ENCODE measurements at places on chromosomes 7 and 10. TPM values are rescaled to one million over a fixed set of nuclear protein-coding genes. Genes with fewer than 3 reads are reported as not detected.

Gene MYOF
- 138 TPM for total RNA-seq

Gene ANKRD22
- total RNA-seq = not detected

Gene FAM180A
- total RNA-seq = 133 TPM

Gene CPA5
- not detected for total RNA-seq

Gene PMS2
- 14.2 TPM for total RNA-seq

GRCh38 chr10:109926825-109927224 is 3.5 kb upstream of the XPNPEP1 start:
- no peak for DNase-seq

GRCh38 chr10:76428551-76429367 is 997.3 kb downstream of the LRMDA start:
- DNase-seq = no peak

DNA sequence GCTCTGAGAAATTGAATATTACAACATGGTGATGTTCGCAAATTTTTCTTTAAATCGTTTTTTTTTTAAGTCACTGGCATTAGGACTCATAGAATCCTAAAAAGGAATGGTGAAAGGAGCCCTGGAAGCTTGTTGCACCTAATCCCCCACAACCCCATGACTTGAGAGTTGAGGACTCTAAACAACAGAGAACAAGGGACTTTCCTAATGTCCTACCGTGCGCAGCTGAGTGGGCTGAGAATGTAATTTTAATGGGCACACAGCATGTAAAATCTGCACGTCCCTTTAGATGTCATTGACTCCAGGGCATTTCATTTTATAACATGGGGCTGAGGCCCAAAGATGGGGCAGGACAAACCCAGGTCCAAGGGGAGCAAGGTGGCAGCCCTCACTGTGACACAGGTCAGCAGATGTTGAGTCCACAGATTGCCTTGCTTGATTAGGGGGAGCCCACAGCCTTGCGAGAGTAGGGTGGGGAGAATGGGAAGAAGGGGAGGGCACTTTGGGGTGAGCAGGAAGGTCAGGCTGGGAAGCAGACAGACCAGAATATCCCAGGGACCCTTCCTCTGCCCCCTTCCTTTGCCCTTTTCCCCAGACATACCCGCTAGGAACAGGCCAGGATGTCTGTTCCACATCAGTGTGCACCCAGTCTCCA is 208.4 kb upstream of the ZMIZ1 start:
- DNase-seq = no peak

- no peak for DNase-seq
Measured at GRCh38 chr10:60803433-60803832, 25.2 kb downstream of the CDK1 start.

- no peak for DNase-seq
Measured at GRCh38 chr7:110105840-110106239, 985.1 kb upstream of the LRRN3 start.

GRCh38 chr7:79520543-79520942 is 67.1 kb upstream of the MAGI2 start:
- no peak for DNase-seq

- DNase-seq = no peak
Measured at GRCh38 chr10:100819424-100819823, 74.0 kb downstream of the PAX2 start.

DNA sequence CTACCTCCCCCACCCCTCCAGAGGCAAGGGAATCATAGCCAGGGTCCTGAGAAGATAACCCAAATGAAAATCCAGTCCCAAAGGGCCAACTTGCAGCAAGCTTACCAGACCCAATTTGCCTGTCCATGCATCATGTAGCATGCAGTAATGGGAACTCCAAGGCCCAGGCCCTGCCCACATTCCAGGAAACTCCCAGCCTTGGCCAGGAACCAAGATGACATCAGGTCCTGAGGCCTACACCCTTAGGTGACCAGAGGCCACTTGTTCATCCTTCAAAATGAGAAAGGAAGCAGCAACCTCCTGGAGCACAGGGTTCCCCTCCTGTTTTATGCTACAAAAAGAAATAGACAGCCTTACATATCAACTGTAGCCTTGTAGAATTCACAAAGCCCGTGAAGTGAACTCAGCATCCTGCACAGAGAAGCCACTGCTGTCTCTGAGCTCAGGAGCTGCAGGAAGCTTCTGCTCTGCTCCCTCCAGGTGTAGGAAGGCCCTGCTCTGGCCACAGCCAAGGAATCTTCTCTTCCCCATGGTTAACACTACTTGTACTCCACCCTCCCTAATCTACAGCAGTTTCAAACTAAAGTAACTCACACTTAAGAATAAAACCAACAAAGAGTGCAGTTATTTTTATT is 30.3 kb upstream of the GRB10 start:
- DNase-seq = peak; percentile 34

GRCh38 chr7:83248000-83248399 is 85.3 kb upstream of the PCLO start:
- DNase-seq = no peak

DNA sequence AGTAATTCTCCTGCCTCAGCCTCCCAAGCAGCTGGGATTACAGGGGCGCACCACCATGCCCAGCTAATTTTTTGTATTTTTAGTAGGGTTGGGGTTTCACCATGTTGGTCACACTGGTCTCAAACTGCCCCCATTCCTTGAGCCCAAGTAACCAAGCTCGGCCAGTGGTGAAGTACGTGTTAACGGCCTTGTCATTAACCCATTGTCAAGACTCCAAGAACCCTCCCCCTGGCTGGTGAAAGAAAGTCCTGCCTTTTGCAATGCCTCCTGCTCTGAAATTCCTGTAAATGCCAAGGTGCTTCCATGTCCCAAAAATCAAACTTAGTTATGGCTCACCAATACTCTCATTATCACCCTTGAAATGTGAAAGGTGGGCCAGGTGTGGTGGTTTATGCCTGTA is 18.8 kb upstream of the SEPHS1 start:
- no peak for DNase-seq

DNA sequence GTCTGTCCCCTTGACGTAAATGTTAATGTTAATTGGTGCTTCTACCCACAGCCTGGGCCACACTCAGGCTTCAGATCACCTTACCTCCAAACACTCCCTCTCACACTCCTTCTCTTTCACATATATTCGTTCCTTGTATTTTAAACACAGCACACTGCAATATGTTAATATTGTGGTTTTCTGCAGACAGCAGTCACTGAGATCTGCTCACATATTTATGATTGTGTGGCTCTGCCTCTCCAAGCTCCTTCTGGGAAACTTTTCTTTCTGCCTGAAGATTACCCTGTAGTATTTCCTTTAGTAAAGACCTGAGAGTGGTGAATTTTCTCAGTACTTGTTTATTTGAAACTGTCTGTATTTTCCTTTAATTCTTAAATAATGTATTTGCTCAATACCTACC is 104.7 kb downstream of the VWC2 start:
- DNase-seq = no peak

GRCh38 chr10:615583-616152 is 73.8 kb downstream of the DIP2C start:
- no peak for DNase-seq

DNA sequence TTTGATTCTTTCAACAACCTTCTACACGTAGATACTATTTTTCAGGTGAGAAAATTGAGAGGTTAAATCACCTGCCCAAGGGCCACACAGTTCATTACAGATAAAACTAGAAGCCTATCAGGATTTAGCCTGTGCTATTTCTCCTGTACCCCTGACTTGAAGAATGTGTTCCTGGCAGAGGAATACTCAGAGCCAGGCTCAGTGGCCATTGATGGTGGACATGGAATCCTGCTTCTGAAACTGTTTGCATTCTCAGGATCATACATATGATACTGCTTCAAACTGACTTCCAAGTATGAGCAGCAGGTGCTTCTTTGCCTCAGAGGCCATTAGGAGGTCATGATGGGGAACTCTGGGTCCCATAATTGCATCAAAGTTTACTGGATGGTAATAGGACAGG is 348.6 kb downstream of the ADRA2A start:
- DNase-seq = no peak

DNA sequence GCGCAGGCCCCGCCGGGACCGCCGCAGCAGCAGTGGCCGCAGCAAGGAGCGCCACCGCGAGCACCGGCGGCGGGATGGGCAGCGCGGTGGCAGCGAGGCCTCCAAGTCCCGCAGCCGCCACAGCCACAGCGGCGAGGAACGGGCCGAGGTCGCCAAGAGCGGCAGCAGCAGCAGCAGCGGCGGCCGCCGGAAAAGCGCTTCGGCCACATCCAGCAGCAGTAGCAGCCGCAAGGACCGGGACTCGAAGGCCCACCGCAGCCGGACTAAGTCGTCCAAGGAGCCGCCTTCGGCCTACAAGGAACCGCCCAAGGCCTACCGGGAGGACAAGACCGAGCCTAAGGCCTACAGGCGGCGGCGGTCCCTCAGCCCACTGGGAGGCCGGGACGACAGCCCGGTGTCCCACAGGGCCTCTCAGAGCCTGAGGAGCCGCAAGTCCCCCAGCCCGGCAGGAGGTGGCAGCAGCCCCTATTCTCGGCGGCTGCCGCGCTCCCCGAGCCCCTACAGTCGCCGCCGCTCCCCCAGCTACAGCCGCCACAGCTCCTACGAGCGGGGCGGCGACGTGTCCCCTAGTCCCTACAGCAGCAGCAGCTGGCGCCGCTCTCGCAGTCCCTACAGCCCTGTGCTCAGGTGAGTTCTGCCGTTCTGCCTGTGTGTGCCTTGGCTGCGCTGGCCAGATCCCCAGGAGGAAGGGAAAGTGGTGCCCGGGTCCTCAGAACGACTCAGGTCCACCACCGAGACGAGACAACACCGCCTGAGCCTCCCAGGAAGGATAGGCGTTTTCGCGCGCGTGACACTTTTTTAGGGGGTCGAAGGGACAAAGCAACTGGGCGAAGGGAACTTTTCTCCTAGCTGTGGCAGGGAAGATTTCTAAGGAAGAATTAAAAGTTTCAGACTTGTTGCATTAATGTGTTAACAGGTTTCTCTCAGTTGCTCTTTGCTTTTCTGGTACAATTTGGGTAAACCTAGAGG is 1.5 kb downstream of the CDK13 start:
- DNase-seq = no peak
